ENCODE measurements at places on chromosomes 1 and 21.

GRCh38 chr1:194534784-194535183, 1348.4 kb upstream of the B3GALT2 start:
- DNase-seq = no peak

DNA sequence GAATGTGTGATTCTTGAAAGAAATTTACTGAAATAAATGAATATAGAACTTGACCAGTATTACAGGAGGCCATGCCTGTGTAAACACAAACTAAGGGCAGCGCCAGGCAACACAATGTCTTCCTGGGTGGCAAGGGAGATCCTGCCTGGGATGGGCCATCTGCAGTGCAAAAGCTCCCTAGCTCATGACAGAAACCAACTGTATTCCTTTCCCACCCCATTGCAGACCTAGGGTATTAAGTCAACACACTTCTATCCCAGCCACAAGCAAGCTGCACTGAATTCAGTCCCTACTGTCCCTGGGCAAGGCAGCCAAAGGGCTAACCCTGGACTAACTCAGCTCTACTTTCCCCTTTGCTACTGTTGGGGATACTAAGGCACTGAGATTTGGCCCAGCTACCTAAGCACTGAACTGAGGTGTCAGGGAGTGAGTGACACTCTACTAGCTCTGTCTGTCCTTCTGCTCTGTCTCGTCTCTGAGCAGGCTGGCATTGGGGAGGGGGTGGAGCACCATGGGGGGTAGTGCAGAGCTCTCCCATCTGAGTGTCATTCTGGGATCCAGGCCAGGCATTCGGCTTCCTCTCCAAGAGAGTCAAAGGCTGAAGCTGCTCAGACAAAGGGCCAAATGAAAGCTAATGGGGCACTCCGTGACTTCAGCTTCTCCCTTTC, 2.5 kb downstream of the INKA2 start:
- no peak for DNase-seq

- peak; percentile 76 for DNase-seq
Measured at GRCh38 chr1:155322953-155323728, 2.4 kb downstream of the RUSC1 start.

DNA sequence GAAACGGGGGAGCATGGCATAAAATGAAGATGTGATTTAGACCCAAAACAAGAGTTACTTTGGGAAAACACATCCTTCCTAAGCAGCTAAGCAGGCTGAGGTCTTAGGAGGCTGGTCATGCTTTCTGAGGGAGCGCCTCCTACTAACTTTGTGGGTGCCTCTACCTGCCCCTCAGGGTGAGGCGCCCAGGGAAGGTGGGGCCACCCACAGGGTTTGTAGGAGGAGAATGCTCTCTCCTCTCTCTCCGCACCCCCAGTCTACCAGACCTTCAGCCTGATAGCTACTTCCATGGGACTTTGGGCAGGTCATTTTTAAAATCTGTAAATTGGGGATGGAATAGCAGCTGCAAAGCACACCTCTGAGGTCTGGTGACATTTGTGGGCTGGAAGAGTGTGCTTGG, 23.8 kb downstream of the SLC27A3 start:
- DNase-seq = no peak

DNA sequence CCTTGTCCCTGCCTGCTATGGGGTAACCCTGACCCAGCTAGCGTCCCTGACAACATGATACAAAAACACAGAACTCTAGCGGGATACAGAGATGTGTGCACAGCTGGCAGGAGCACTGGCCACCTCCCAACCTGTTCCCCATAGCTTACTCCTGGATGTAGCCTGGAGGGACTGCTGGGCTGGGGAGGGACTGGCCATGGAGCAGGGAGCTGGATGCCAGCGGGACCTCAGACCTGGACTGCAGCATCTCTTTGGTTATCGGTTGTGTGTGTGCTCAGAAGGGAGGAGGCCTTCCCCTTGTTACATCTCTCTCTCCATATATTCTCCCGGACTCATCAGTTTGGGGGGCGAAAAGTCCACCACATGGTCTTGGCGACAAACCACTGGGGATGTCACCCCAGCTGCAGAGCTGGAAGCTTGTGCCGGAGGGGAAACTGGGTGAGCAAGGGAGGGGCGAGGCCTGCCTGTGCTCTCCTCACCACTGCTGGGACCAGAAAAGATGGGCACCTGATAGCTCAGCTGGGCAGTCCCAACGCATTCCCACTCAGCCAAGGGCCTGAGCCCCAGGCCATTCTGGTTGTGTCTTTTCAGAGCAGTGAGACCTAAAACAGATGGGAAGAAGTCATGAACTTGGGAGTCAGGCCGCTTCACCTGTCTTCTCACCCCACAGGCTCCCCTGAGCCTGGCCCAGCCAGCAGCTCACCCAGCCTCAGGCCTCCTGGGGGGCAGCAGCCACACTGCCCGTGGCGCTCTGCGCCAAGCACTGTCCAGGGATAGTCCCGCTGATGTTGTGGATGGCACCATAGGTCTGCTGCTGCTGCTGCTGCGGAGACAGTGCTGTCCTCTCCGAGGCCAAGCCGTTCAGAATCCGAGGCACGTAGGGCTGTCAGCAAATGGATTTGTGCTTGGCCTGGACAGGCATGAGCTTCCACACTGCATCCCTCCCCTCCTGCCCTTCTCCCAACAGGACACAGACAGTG, 35.6 kb downstream of the TMEM63A start:
- no peak for DNase-seq

DNA sequence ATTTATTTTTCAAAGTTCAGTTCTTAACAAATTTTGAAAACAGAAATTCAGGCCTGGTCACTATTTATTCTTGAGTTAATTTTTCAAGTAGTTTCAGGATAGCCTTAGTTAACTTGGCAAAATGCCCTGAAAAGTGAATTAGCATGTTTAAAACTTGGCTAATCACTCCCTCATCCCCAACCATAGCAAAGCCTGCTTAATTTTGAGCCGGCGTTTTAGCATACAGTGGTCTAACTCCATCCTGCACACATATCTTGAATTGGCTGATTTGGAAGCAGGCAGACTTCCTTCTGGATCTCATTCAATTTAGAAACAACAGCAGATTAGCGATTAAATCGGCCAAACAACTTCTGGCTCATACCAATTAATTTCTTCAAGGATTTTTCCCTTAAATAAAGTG, 439.2 kb downstream of the PTBP2 start:
- DNase-seq = no peak

Data from stimulated activated CD8-positive, alpha-beta memory T cell treated with anti-CD3 and anti-CD28 coated beads, Interleukin-4, amount 100 ng/mL, for 1 hour (primary cell).